ENCODE measurements at places on chromosomes 2 and 18.

DNA sequence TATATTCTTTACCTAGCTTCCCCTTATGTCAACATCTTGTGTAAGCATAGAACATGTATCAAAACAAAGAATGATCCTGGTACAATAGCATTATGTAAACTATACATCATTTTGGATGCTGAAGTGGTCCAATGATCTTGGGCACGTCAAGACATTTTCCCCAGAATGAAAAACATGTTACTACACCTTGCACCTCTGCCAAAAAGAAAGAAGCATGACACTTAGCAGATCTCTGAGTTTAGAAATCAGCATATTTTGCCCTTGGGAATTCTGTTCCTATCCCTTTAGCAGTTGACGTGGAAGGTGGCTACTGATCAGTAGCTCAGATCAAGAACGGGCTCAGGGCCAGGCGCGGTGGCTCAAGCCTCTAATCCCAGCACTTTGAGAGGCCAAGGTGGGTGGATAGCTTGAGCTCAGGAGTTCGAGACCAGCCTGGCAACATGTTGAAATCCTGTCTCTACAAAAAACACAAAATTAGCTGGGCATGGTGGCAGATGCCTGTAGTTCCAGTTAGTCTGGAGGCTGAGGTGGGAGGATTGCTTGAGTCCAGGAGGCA, 1.7 kb upstream of the LCLAT1 start:
- no peak for DNase-seq

DNA sequence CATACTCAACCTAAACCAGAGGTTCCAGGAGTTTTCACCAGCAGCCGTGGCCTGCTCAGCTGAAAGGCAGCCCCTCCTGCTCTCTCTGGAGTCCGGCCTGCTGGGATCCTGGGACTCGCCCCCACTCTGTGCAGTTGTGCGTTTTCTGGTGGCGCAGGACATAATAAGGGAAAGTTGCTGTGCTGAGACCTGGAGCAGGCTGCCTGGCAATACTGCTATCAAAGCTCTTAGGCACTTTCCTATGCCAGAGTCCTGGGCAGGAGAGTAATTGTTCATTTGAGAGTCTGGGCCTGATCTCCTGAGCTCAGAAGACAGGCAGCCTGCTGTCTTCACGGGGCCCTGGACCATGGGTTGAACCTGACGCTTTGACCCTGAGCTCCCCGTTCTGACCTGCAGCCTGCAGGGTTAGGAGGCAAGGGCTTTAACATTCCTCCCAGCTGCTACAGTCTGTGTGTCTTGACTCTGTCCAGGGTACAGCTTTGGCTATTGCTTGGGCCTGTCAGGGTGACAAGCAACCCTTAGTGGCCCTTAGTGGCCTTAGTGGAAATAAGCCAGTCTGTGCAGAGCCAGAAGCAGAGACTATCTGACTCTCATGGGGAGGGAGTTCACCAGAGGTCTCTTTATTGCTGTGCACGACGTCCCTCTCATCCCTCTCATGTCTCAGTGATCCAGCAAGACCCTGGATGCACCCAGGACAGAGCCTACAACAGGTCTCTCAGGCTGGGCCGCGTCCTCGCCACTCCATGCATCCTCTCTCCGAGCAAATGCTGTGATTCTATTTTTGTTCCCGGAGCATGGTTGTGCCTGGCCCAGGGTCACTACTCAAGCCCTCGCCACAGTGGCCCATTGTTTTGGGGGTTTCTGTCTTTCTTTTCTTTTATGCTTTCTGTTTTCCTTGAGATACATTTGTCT, 60.6 kb downstream of the ACKR3 start:
- DNase-seq, result no peak

- no peak for DNase-seq
These were observed 147.1 kb downstream of the COL4A4 start for GRCh38 chr2:227016894-227017293.

GRCh38 chr18:670522-670921, 13.1 kb downstream of the TYMS start:
- no peak for DNase-seq

DNA sequence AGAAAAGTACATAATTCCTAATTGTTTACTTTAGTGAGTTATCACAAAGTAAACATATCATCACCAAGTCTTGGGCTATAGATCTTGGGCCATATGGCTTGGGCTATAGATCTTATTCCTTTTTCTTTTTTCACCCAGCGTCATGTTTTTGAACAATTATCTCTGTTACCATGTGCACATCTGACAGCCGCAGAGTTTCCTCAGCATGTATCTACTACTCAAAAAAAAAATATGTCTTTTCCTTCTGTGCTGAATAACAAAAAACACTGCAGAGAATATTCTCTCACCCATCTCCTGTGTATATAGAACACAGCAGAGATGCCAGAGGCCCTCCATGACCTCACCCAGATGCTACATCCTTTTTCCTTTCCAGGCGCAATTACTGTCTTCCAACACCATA, 76.2 kb upstream of the MYO3B start:
- DNase-seq, result no peak

DNA sequence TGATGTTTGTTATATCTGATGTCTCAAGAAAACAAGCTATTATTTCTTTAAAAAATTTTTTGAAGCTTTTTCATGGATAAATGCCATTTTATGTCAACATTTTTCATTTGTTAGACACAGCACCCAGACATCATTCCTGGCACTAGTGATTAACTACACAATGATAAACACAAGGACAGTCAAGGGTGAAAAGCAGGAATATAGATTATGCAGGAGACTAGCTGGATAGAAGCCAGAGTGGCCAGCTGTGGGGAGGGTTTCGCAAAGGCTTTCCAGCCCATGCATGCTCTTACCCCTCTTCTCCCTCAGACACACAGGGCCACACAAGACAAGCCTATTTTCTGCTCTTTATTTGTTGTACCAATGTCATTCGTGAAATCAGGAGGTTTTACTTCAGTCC, 127.1 kb upstream of the TTC39C start:
- no peak for DNase-seq

Measured in stimulated activated naive CD8-positive, alpha-beta T cell treated with anti-CD3 and anti-CD28 coated beads, Interleukin-15, amount 100 ng/mL, for 72 hours (primary cell).